ENCODE measurements at places on chromosomes 1 and 21.

DNA sequence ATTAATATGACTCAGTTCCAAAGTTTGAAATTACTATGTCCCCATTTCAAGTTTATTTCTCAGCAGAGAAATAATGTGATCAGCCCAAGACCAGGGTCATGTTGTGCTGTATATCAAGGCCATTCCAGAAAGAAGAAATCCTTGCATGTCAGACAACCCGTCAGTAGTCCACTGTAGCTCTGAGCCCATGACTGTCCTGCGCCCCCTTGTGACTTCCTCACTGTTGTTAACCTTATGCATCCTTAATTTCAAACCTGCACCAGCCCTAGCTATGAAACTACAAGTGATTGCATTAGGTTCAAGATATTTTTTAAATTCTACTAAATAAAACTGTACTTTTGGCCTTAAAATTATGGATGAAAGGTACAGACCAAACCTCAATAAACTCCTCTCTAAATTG is 133.0 kb downstream of the LRRC7 start:
- DNase-seq, result peak; percentile 37

GRCh38 chr1:43292216-43292615 is 6.8 kb upstream of the C1orf210 start:
- DNase-seq, result no peak

GRCh38 chr1:7505771-7506453 is 265.2 kb upstream of the VAMP3 start:
- DNase-seq, result no peak

- peak; percentile 4 for DNase-seq
Measured at GRCh38 chr21:46227811-46228344, 696 bp downstream of the LSS start.

GRCh38 chr1:171180670-171181069 is 4.4 kb upstream of the FMO2 start:
- no peak for DNase-seq

GRCh38 chr1:180343921-180344769 is 114.1 kb downstream of the LHX4 start:
- peak; percentile 49 for DNase-seq

- no peak for DNase-seq
Measured at GRCh38 chr1:190046231-190046630, 431.4 kb downstream of the BRINP3 start.

GRCh38 chr1:204836856-204837255 is 33.8 kb upstream of the NFASC start:
- no peak for DNase-seq

DNA sequence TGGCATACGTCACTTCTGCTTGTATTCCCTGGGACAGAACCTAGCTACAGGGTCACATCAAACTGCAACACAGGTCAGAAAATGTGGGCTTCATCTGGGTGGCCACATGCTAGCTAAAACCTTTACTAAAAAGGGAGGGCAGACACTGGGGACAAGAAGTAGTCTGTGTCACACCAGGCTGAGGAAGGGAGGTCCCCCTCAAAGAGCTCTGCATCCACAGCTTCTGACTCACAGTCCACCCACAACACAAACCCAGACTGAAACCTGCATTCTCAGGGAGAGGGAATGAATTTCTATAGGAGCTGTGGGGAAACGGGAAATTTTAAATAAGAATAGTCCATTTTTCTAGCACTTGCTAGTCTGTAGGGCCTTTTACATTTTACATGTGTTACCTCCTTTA is 16.2 kb downstream of the OLIG2 start:
- no peak for DNase-seq

DNA sequence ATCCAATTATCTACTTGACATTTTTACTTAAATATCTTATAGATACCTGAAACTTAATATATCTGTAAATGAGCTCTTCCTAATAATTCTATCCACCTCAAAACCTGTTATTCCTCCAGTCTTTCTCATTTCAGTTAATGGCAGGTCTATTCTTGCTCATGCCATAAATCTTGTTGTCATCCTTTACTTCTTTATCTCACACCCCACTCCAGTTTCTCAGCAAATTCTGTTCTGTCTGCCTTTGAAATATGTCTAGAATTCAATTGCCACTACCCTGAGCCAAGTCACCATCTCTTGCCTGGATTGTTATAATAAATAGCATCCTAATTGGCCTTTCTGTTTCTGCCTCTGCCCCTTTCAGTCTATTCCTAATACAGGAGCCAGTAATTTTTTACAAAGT is 105.8 kb downstream of the MAN1A2 start:
- DNase-seq, result no peak

- no peak for DNase-seq
Measured at GRCh38 chr21:21605521-21605920, 607.3 kb downstream of the NCAM2 start.

- no peak for DNase-seq
Measured at GRCh38 chr1:233796146-233796783, 108.2 kb upstream of the SLC35F3 start.

DNA sequence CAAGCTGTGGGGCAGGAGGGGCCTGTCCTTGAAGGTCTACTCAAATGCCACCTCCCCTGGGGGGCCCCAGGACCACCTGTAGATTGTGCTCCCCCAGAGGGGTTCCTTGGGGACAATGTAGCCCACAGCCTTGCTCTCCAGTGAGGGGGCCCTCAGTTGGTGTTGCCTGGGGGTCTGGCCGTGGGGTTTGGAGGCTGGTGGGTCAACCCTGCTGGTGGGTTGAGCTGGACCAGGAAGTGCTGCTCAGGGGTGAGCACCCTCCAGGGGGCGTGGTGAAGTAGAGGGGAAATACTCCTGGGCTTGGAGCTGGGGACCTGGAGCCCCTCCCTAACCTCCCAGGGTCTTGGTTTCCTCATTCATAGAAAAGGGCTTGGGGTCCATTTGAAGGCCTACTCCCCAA is 143.6 kb upstream of the WNT4 start:
- DNase-seq, result no peak

DNA sequence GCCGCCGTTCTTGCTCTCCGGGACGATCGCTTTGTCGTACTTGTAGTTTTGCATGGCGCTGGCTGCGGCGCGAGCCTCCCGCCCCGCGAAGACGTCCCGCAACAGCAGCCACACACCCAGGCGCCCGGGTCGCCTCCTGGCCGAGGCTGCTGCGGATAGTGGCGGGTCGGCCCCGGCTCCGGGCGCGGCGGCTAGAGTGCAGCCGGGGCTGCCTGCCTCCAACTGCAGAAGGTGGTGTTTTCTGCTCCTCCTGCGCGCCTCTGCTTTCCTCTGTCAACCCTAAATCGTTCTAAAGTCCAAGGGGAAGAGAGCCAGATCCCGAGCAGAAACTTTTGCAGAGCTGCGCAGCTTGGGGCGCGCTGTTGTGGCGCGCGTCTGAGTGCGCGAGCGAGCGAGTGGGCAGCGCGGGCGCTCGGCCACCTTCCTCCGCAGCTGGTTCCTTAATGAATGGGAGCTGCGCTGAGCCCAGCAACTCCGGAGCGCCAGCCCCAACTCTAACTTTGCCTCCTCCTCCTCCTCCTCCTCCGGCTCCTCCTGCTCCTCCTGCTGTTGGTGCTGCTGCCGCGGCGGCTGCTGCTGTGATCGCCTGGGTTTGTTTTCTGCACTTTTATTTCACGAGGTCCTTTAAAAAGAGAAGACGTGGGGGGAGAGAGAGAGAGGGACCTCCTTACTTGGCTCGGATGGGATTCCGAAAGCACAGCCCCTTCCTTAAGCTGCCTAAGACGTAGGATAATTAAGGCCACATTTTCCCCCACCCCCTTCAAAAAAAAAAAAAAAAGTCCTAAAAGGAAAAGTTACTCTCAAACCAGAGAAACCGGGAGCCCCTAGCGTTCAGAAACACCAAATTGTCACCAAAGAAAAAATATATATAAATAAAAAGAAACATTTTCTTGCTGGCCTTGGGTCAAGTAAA is at the start of gene PLPP3:
Gene PLPP3 (minus strand): TSS at position 601 of the 913 bp plus-strand sequence. CDS start 547 bp downstream, at position 54.
- peak; percentile 74 for DNase-seq

- DNase-seq, result peak; percentile 9
Measured at GRCh38 chr1:198480876-198481275, 59.6 kb downstream of the ATP6V1G3 start.

DNA sequence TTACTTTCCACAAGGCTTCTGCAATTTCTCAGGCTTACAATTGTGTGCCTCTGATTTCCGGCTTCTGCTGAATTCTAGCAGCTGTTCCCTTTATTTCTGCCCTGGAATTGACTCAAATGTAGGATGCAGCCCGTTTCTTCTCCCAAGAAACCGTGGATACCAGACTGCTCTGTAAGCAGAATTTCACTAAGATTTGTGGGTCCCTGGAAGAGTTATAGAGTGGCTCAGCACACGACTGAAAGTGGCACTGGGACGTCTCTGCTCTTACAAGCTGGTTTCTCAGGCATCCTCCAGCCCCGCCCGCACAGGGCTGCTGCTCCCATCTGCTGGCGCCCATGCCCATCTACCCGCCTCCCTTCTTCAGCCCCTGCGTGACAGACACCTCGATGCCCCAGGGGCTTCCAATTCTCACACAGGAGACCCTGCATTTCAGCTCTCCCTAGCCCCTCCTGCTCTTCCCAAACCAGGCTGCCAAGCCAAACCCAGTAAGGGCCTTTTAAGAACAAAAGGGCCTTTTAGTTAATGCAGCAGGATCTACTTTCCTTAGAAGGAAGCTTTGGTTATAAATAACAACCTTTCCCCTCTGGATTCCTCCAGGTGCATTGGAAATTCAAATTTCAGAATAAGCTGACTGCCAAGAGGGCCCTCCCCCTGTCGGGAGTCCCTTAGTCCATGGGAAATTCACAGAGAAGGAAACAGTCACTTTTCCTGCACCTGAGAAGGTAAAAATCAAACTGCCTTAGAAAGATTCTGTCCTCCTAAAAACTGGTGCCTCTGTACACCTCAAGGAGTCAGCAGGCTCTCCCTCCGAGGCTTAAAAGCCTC is 45.4 kb upstream of the TENT5B start:
- no peak for DNase-seq

GRCh38 chr1:85048296-85049064 is at the start of gene MCOLN3:
Gene MCOLN3, minus strand, starts transcription at chr1:85048500. Its CDS starts 3,140 bp downstream, at chr1:85045360.
- DNase-seq, result peak; percentile 18

- no peak for DNase-seq
Measured at GRCh38 chr1:154813846-154814505, 56.1 kb downstream of the KCNN3 start.

DNA sequence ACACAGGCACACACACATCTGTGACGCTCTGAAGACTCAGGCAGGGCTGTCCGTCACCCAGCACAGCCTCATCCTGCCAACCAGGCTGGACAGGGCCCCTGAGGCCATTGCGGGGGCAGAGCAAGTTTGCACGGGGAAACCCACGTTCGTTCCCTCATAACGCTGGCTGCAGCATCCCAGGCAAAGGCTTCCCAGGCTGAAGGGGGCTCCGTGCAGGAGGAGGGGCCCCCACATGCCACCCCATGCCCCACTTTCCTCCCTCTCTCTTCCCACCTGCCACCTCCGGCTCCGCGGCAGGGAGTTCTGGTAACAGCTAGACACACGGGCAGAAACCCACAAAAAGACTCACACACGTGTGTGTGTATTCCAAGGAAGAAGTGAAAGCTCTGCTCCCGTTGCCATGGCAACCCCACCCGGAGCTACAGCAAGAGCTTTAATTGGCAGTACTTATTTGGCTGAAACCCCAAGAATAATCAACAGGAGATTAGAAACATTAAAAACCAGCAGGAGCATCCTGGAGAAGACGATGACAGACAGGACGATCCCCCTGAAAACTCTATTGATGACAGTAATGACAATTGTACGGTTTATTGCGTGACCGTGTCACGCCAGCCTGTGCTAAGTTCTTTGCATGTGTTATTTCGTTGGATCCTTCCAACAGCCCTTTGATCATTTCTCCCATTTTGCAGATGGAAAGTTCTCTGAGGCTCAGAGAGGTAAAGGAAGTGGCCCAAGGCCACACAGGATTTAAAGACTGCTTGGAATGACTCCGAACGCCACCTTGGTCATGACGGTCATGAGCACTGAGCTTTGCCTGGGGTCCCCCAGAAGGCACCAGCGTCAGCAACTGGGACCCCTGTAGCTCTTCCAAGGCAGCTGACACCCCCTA is 247.1 kb downstream of the NPHP4 start:
- no peak for DNase-seq

GRCh38 chr1:33301273-33301984 is 19.5 kb downstream of the A3GALT2 start:
- no peak for DNase-seq

DNA sequence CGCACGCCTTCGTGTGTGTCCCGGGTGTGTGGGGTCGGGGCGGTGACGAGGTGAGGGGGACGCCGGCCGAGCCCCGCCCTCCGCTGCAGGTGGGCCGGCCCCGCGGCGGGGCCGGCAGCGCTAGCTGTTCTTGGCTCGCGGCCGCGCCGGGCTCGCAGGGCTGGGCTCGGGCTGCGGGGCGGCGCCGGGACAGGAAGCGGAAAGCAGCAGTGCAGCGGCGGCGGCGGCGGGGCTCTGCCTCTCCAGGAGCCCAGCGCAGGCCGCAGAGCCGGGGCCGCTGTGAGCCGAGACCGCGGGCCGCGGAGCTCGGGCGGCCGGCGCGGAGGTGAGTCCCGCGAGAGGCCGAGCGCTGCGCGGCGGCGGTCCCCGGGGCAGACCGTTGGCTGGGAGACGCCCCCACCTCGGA is at the start of gene VANGL1:
Gene VANGL1 (plus strand): TSS at position 209 of the 406 bp plus-strand sequence. CDS start 9,444 bp downstream, outside the sequence.
- DNase-seq, result no peak

DNA sequence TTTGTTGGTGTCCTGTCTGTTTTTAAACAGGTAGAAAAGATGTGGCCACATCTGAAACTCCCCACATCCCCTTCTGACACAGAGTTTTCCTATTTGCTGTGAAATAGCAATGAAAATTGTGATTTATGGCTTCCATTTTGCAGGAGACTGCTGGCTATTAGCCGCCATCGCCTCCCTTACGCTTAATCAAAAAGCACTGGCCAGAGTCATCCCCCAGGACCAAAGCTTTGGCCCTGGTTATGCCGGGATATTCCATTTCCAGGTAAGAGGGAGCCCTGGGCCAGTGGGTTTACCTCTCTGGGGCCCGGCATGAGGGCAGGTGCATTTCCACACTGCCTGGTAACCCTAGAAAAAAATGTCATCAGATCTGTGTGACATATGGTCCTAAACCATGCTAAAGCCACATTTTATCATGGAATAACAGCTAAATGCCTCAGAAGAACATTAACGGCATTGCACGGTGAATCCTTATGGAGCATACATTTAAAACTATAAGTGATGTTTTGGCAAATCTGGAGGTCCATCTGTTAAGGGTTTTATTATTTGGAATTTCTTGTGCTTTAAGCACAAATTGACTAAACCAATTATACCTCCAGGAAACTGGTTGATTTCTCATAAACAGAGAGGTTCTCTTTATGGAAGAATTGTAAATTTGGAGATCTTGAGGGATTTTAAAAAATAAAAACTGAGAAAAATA is 12.3 kb downstream of the CAPN9 start:
- DNase-seq, result no peak

DNA sequence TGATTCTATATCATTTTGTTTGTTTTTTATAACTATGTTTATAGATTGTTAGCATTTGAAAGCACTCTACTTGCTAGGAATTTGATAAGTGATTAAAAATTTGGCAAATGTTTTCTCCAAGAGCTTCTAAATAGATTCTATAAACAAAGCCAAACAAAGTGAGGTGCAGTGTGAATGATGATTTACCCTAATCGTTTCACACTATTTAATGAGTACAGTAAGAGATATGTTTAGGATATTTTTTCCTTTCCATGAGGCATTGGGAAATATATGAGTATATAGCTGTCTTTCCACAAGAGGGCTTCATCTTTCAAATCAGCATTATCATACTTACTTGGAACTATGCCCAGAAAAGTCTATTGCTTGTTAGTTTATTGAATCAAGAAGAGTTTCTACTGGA is 277.0 kb upstream of the BRINP3 start:
- peak; percentile 63 for DNase-seq

Data from bronchial epithelial cell (primary cell).